Cerebellum (tissue), 4 donors: ENCODE measurements at places on chromosomes 16 and 17. TPM values are rescaled to one million over a fixed set of nuclear protein-coding genes. Genes with fewer than 3 reads are reported as not detected.

DNA sequence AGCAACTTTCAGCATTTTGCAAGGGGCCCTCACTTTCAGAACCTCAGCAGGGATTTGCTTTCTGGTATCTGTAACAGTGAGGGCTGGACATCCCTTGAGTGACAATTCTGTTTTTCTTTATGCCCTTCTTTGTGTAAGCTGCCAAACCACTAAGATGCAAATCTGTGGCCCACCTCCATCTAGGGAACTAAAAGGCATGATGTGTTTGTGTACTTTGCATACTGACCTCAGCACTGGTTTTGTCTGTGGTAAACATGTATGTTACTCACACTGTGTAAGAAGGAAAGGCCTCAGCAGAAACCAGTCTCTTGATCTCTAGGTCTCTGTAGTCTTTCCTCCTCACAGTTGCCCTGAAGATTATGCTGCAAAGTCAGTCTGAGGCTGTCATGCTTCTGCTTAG is 396.6 kb upstream of the DYNLRB2 start:
- DNase-seq: no peak

GRCh38 chr17:66814026-66814425 is 20.9 kb upstream of the CACNG5 start:
- DNase-seq: no peak

The ERBB2 gene
- total RNA-seq: 16.9 TPM

The CLEC18B gene
- total RNA-seq: 12.2 TPM

The ELMO3 gene
- 0.54 TPM for total RNA-seq
